ENCODE measurements at places on chromosomes 11 and 22.
A peak's percentile ranks its signal among the peaks of the same experiment; 100 is the strongest.

- DNase-seq, result no peak
Measured at GRCh38 chr11:83827940-83828554, 541.9 kb upstream of the CCDC90B start.

DNA sequence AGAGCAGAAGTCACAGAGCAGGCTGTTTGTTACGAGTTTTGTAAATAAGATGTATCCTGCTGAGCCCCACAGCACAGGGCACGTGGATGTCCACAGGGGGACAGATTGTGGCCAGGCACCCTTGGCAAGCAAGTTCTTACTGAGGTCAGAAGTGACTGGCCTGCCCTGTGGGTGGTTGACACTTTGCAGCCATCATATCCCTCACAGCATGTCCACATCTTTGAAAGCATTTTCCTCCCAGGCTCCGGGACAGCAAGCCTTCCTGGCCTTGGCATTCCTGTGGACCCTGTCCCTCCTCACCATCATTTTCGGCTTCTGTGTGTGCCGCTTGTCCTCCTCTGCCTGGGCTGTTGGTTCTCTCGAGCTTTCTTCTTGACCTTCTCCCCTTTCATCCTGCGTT lies 189.5 kb downstream of the TBC1D22A start:
- DNase-seq, result no peak

GRCh38 chr11:1447845-1448825 lies 38.4 kb downstream of the MOB2 start:
- no peak for DNase-seq

DNA sequence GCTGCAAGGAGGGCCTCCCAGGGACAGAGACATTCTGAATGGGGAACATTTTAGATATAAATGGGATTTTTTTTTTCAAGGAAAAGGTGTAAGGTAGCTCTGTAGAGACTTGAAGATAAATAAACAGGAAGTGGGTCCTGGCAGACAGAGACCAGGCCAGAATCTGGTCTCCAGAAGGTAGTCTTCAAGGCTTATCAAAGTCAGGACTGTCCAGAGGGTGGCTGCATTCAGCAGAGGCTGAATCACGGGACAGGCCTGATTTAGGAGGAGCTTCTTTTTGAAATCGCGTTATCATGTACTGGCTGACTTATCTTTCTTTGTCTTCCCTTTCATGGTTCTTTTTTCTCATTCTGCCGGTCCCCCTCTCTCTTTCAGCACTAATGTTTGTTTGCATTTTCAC lies 542.9 kb downstream of the NTM start:
- no peak for DNase-seq

DNA sequence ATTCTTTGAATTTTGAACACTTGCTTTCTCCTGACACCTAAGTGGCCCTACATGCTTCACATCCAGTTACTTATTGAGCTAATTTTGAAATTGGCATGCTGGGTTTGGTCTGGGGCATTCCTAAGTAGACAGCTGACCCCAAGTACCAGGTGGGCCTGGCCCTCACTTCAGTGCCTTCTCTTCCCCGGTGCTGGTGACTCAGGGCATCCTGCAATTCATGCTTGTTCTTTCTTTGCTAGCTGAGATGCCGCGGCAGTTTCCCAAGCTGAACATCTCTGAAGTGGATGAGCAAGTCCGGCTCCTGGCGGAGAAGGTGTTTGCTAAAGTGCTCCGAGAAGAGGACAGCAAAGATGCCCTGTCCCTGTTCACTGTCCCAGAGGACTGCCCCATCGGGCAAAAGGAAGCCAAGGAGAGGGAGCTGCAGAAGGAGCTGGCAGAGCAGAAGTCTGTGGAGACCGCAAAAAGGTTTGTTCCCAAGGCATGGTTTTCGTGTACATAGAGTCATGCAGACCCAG lies 6.3 kb downstream of the AMPD3 start:
- DNase-seq, result no peak

DNA sequence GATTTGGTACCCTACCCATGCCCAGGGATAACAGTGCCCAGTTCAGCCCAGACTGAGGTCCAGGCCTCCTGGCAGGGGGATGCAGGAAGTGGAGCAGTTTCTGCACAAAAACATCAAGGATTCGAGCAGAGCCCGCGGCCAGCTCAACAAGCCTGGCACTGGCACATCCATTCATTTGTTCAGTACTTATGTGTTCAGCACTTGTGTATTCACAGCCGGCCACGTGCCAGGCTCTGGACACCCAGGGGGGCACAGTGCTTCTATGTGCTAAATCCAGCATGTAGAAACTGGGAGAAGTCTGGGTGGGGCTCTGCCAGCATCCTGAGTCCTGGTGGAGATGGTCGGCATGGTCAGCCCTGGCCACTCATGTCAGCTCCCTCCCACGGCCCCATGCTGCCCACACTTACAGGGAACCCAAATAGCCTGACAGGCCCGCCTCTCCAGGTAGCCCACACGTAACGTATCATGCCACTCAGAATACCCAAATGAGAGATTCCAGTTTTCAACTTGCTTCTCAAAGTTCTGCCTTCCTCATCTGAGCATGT lies 28.5 kb downstream of the LINC01488 start:
- no peak for DNase-seq

GRCh38 chr11:122786896-122787295 lies 51.4 kb upstream of the CRTAM start:
- no peak for DNase-seq

- no peak for DNase-seq
Measured at GRCh38 chr11:95364324-95365295, 133.6 kb upstream of the SESN3 start.

GRCh38 chr22:36329254-36330078 lies 58.3 kb downstream of the MYH9 start:
- DNase-seq, result no peak

DNA sequence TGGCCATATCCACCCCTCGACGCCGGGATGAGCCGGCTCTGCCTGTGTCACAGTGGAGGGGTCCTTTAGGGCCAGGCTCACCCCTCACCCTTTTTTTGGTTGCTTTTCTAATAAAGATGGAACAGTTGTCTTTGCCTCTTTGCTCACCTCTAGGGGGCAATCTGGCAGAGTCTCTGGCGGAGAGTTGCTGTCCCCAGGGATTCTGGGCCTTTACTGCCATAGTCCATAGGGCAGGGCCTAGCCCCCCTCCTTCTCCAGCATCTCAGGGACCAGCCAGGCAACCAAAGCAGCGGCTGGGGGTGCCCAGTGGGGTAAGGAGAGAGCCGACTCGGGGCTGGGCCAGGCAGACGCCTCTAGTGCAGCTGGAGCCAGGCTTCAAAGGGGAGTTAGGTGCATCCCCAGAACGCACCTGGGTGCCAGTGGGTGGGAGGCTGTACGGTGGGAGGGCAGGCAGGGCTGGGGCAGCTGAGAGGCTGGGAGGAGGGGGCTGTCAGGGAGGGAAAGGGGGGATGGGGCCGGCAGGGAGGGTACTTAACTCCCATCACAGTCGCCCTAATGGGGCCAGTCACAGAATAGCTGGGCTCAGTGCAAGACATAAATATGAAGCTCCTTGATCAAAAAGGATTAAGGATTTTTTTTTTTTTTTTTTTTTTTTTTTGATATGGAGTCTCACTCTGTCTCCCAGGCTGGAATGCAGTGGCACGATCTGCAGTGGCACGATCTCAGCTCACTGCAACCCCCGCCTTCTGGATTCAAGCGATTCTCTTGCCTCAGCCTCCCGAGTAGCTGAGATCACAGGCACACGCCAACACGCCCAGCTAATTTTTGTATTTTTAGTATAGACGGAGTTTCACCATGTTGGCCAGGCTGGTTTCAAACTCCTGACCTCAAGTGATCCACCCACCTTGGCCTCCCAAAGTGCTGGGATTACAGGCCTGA lies 2.5 kb upstream of the SUSD2 start:
- DNase-seq, result no peak

GRCh38 chr22:48613566-48614200 lies 1214.0 kb downstream of the BRD1 start:
- DNase-seq, result no peak

GRCh38 chr22:28239941-28240340 lies 320.9 kb upstream of the PITPNB start:
- no peak for DNase-seq

- no peak for DNase-seq
Measured at GRCh38 chr22:50303848-50304527, 3.5 kb downstream of the PLXNB2 start.

DNA sequence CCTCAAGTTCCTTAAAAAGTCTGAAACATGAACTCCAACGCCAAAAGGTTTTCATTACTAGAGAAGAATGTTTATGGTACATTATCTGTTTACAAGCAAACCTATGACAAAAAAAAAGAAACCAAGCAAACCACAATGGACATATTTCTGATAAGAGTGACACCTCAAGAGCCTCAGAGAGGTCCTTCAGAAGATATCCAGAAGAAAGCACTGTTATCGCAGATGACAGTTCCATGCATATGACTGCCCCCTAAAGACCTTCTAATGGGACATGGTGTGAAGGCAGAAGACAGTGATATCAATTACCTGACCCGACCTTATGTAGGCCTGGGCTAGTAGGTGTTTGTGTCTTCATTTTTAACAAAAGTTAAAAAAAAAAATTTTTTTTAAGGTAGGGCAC lies 3.1 kb downstream of the HDHD5 start:
- DNase-seq, result no peak

GRCh38 chr22:23841292-23841691 lies 2.5 kb upstream of the DERL3 start:
- no peak for DNase-seq

DNA sequence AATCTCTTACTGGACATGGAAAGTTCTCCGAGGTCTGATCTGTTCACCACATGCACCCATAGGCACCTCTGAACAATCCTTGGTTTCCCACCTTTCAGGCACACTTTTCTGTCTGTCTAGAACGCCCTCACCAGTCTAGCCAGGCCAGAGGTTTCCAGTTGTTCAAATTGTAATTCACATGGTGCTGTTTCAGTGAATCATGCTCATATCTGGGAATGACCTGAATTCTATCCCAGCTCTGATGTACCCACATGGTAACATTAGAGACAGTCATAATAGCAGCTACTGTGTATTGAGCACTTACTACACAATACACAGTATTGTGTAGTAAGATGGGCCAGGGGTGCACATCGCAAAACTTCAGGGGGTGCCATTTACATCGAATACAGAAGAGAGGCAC lies 138.2 kb downstream of the COMMD9 start:
- no peak for DNase-seq

- DNase-seq, result no peak
Measured at GRCh38 chr11:69429716-69430491, 51.6 kb upstream of the LINC01488 start.

- DNase-seq, result no peak
Measured at GRCh38 chr11:69305885-69306540, 12.1 kb downstream of the MYEOV start.

DNA sequence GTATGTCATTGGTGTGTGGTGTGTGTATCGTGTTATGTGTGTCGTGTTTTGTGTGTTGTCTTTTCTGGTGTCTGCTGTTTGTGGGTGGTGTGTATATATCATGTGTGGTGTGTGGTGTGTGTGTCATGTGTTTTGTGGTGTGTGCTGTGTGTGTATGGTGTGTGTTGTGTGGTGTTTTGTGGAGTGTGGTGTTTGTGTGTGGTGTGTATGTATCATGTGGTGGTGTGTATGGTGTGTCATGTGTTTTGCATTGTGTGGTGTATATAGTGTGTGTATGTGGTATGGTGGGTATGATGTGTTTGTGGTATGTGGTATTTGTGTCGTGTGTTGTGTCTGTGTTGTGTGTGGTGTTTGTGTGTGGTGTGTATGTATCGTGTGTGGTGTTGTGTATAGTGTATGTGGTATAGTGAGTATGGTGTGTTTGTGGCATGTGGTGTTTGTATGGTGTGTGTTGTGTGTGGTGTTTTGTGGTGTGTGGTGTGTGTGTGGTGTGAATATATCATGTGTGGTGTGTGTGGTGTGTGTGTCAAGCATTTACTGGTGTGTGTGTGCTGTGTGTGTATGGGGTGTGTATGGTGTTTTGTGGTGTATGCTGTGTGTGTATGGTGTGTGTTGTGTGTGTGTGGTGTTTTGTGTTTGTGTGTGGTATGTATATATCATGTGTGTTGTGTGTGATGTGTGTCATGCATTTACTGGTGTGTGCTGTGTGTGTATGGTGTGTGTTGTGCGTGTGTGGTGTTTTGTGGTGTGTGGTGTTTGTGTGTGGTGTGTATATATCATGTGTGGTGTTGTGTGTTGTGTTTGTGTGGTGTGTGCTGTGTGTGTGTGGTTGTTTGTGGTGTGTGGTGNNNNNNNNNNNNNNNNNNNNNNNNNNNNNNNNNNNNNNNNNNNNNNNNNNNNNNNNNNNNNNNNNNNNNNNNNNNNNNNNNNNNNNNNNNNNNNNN lies 12.7 kb downstream of the PIM3 start:
- no peak for DNase-seq

DNA sequence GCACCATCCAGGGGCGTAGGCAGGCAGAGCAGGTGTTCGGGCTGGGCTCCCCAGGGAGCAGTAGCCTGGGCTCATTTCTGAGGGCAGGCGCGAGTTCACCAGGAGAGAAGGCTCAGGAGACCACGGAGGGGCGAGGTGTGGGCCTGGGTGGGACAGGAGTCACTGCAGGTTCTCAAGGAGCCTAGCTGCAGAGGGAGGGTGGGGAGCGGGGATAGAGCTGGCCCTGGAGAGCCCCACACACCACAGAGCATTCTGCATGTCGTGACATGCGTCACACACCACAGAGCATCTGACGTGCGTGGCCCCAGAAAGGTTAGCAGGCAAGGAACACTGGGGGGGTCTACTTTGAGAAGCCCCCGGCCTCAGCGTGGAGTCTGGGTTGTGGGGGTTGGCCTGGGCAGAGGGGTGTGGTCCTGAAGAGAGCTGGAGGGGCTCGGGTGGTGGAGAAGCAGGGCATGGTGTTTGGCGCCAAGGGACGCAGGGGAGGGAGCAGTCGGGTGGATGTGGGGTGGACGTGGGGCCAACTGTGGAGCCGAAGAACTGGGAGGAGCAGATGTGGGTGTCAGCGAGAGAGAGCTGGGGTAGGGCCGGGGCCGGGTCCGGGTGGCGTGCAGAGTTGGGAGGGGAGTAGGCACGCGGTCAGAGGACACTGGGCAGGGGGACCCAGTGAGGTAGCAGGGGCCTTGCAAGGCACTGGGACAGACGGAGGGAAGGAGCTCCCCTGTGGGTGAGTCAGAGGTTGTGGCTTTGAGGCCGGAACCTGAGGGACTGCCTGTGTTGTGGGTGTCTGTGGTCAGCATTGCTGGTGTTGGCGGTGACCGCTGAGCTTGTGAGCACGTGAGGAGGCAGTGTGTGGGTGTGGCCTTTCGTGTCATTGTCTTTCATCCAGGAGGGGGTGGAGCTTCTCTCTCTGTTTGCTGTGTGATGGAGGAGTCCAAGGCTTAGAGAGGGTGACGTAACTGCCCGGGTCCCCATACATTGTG lies 25.5 kb downstream of the CTTN start:
- DNase-seq, result peak; percentile 57

DNA sequence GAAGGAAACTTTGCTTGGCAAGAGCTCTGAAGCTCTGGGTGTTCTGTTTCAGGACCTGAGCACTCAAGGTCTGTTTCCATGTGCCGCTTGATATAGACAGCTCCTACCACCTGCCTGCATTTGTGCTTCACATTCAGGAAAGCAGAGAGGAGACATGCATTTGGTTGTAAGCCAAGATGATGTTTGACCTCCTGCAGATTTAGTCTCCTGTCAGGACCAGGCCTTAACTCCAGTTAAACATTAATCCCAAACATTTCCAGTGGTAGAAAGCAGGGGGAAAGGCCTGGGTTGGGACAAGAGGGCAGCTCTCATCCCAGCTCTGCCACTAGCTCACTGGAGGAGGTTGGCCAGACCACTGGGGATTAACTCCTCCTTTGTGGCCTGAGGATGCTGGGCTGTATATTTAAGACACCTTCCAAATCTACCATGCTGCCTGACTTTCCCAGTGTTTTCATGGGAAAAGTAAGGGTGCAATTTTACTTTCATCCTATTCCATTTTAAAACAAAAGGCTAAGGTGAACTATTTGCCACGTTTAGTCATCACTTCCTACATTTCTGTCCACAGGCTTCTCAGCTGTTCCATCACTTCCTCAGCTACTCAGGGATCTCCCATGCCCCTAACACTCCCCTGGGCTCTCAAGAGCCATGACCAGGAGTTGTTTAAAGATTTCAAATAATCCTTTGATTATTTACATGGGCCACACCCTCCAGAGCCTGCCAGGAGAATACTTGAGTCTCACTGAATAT lies 80.9 kb downstream of the INSC start:
- no peak for DNase-seq
